WTC11 (cell line): ENCODE measurements at places on chromosomes 7 and 10. TPM values are rescaled to one million over a fixed set of nuclear protein-coding genes. Genes with fewer than 3 reads are reported as not detected.
A peak's percentile ranks its signal among the peaks of the same experiment; 100 is the strongest.

DNA sequence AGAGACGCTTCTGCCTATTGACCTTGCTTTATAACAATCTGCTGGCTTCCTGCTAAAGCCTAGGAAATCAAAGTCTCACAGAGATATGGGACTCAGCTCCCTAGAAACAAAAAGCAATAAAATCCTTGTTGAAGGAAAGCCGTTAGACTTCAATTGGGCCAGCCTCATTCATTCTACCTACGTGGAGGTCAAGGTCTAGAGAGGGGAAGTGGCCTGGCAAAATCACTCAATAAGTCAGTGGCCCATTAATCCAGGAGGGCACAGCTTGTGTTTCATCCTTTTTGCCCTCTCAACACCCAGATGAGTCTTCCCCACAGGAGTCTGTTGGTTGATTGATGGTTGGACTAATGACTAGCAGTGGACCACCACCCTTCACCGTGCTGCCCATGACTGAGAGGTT, 40.5 kb upstream of the ACSL5 start:
- no peak overlapping the region for H3K27ac ChIP-seq
- H3K4me1 ChIP-seq = peaks cover 3% of the 10 kb centered on the region; the same call in 1 of the 2 replicates
- DNase-seq = no peak
- no peaks in the 10 kb centered on the region for H3K36me3 ChIP-seq
- no peak overlapping the region for H3K4me3 ChIP-seq

DNA sequence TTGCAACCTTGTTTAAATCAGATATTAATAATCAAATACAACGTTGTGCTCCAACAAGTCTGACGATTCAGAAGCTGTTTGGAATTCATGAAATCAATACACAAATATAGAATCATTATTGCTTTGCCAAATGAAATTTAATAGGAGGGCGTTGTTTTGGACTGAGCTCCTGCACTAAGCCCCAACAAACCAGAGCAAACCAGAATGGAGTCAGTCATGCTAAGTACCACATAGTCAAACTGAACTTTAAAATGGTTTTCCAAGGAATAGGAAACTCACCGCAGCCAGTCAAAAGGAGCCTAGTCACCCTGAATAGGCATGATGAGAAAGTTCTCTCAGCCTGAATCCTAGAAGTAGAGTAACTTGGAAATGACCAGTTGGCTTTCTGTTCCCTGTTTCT, 53.7 kb downstream of the HACD1 start:
- no peaks in the 10 kb centered on the region for H3K36me3 ChIP-seq
- H3K4me1 ChIP-seq = peaks cover 32% of the 10 kb centered on the region
- H3K4me3 ChIP-seq = no peak overlapping the region
- DNase-seq = no peak
- H3K27ac ChIP-seq = no peak overlapping the region; the same call in 1 of the 2 replicates
- H3K27me3 ChIP-seq = no peaks in the 10 kb centered on the region

DNA sequence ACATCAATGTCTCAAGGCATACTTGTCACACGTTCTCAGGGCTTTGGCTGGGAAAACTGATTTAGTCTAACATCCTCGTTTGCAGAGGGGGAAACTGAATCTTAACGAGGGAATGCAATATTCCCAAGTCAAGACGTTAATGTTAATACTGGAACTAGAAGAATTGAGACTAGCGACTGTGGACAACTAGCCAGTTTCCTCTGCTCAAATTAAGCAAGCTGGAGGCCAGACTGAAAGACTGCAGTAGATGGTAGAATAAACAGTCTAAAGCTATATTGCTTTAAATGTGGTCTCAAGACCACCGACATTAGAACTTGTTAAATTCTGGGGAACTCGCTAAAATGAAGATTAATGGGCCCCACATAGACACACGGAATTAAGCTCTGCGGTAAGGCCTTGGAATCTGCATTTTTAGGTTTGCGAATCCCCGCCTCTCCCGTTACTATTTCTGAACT, 639 bp upstream of the TFAM start:
- H3K36me3 ChIP-seq = peaks cover 24% of the 10 kb centered on the region
- H3K27ac ChIP-seq = peak overlapping the region; percentile 84; the same call in 1 of the 2 replicates
- H3K4me1 ChIP-seq = peaks cover 15% of the 10 kb centered on the region
- no peak for DNase-seq
- peak overlapping the region; percentile 93 for H3K4me3 ChIP-seq

DNA sequence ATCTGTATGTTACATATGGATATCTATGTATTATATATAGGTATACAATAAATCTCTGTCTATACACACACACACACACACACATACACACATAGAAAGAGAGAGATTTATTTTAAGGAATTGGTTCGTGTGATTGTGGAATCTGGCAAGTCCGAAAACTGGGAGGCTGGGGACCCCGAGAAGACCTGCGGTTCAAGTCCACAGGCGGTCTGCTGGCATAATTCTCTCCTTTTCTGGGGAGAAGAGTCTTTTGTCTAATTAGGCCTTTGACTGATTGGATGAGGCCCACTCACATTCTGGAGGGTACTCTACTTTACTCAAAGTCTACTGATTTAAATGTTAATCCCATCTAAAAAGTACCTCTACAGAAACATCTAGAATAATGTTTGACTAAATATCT, 65.1 kb downstream of the PAPSS2 start:
- H3K27ac ChIP-seq = no peak overlapping the region
- no peak for DNase-seq
- H3K36me3 ChIP-seq = peaks cover 6% of the 10 kb centered on the region; the same call in 1 of the 2 replicates
- H3K27me3 ChIP-seq = no peaks in the 10 kb centered on the region

DNA sequence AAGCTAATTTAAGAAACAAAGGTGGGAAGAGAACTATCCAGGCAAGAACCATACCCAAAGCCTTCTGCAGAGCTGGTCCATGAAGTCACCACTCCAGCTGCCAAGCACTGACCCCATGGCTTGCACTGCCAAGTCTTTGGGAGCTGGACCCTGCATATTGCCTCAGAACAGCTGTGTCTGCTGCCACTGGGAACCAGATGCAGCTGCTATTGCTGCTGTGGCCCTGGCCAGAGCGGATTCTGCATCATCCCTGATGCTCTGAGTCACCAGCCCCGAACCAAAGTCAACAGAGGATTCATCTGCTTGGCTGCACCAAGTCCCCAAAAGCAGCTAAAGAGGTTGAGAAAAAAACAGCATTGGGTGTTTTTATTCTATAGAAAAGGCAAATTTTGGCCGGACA, 39.2 kb upstream of the GSAP start:
- no peaks in the 10 kb centered on the region; the same call in 1 of the 2 replicates for H3K27me3 ChIP-seq
- H3K27ac ChIP-seq = no peak overlapping the region
- no peak for DNase-seq
- no peaks in the 10 kb centered on the region for H3K4me1 ChIP-seq
- no peaks in the 10 kb centered on the region for H3K36me3 ChIP-seq

GRCh38 chr10:21926949-21927348, 76.6 kb downstream of the DNAJC1 start:
- no peaks in the 10 kb centered on the region for H3K36me3 ChIP-seq
- peaks cover 28% of the 10 kb centered on the region for H3K4me1 ChIP-seq
- DNase-seq = no peak
- H3K27ac ChIP-seq = no peak overlapping the region

- no peak overlapping the region for H3K27ac ChIP-seq
- H3K36me3 ChIP-seq = no peaks in the 10 kb centered on the region
- no peak for DNase-seq
- no peaks in the 10 kb centered on the region for H3K27me3 ChIP-seq
- H3K4me3 ChIP-seq = no peak overlapping the region
Measured at GRCh38 chr7:82805527-82805960, 357.1 kb downstream of the PCLO start.

DNA sequence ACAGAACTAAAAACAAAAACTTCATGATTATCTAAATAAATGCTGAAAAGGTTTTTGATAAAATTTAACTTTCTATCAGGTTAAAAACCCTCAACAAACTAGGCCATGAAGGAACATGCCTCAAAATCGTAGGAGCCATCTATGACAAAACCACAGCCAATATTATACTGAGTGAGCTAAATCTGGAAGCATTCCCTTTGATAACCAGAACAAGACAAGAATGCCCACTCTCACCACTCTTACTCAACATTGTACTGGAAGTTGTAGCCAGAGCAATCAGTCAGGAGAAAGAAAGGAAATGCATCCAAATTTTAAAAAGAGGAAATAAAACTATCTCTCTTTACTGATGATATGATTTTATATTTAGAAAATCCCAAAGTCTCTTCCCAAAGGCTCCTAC, 228.7 kb downstream of the CHRM2 start:
- no peak overlapping the region for H3K27ac ChIP-seq
- no peak overlapping the region for H3K4me3 ChIP-seq
- H3K36me3 ChIP-seq = no peaks in the 10 kb centered on the region
- H3K4me1 ChIP-seq = peaks cover 12% of the 10 kb centered on the region
- H3K27me3 ChIP-seq = no peaks in the 10 kb centered on the region

DNA sequence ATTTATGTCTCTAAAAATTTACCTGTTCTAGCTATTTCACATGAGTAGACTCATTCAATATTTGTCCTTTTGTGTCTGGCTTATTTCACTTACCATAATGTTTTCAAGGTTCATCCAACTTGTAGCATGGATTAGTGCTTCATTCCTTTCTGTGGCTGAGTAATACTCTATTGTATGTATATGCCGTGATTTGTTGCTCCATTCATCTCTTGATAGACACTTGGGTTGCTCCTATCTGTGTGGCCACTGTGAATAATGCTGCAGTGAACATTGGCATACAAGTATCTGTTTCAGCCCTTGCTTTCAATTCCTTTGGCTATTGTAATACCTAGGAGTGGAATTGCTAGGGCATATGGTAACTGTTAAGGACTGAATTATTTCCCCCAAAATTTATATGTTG, 86.9 kb downstream of the VWC2 start:
- H3K4me3 ChIP-seq = no peak overlapping the region
- no peaks in the 10 kb centered on the region for H3K27me3 ChIP-seq
- peaks cover 10% of the 10 kb centered on the region for H3K4me1 ChIP-seq
- no peak for DNase-seq
- H3K36me3 ChIP-seq = peaks cover 11% of the 10 kb centered on the region
- H3K27ac ChIP-seq = no peak overlapping the region

SCART1 gene
- total RNA-seq = 0.57 to 1.2 TPM (median 1.1 TPM) in 3 replicates

CLDN3 gene
- 20.7 to 35.1 TPM (median 34.8 TPM) in 3 replicates for total RNA-seq
